ENCODE measurements at places on chromosomes 2 and 18.

DNA sequence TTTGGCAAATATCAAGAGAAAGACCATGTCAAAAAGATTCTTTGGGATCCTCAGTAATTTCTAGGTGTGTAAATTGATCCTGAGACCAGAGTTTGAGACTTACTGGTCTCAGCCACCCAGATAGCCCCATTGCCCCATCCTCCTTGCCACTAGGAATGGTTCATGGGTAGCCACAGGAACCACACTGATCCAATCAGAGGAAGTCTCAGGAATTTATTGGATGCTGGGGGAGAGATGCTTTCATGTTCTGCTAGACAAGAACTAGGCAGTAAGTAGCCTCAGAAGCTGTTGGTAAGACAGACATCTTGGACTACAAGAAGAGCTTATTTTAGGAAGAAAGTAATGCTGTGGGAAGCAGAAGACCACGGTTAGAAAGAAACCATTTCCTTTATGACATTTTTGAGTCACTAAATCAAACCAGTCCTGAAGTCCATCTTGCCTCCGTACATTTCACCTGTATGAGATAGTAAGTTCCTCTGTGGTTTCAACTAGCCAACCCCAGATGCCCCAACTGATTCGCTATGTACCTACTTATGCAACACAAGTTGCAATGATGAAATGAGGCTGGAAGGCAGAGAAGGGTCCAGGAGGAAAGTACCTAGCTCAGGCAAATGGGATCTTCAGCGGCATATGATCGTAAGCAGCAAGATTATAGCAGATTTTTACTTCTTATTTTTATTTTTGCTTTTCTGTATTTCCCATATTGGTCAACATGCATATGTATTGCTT is 3.6 kb upstream of the ST3GAL5 start:
- no peak for DNase-seq

DNA sequence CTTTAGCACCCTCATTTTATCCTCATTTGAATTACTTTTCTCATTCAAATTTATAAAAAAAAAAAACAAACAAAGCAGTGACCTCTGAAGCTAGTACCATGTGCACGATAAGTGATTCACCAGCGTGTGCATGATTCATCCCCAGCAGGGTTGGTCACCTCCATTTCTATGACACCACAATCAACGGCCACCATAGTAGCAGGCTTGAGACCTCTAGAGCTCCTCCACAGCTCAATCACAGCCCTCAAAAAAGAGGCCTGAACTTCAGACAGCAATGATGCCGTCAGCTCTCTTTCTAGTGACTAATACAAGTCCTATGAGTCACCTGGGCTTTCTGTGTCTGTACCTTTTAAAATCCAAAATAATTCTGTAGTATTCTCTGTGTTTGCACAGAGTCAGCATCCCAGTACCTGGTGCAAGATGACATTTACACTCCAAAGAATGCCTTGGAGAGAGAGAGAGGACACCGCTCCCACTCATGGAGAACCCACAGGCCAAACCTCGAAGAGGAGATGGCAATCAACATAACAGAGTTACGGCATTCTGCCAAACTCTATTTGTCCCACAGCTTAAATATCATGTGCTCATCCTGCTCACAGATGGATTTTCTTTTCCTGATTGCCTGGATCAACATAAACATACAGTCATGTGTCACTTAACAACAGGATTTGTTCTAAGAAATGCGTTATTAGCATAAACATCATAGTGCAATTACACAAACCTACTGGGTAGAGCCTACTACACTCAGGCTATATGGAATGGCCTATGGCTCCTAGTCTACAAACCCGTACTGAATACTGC is 58.7 kb downstream of the L3MBTL4 start:
- DNase-seq: peak; percentile 4

- DNase-seq: no peak
Measured at GRCh38 chr2:195838002-195838401, 181.0 kb downstream of the SLC39A10 start.

DNA sequence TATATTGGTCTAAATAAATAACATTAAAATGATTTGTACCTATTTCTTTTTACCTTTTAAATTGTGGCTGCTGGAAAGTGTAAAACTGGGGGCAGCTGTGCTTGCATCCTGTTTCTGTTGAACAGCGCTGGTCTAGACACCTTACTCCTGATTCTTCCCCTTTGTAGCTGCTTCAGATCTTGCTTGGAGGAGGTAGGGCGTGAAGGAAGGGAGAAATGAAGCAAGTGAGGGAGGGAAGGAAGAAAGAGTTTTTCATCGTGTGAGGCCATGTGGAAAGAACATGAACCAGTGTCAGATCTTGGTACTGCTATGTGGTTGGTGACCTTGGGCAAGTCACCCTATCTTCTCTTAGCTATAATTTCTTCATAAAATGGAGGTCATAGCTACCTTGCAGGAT is 89.0 kb upstream of the SEC11C start:
- DNase-seq: no peak

DNA sequence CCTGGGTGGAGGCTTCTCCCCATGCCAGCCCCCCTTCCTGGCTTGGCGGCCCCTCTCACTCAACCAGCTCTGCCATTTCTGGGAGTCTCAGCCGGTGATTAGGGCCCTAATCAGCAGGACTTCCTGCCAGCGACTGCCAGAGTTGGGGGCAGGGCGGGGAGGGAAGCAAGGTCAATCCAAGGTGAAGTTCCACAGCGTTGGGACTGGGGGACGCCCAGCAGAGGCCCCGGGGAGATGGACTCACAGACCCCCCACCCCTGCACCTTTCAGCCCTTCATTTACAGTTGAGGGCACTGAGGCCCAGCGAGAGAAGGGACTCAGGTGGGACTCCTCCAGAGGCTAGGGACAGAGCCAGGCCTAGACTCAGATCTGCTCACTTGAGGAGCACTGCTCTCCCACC is 65.3 kb downstream of the TNS1 start:
- no peak for DNase-seq

DNA sequence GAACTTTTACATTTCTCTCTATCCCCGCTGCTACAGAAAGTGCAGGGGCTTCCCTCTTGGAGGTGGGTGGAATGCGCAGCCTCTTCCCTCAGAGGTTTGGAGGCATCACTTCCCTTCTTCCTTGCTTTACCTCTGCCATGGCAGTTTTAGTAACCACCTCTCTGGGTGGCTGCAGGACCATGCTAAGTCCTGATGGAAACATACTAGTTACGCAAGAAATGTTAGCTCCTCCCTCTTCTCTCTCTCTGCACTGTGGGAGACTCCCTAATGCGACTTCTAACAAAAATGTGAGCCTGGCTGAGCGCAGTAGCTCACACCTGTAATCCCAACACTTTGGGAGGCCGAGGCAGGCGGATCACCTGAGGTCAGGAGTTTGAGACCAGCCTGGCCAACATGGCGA is 116.8 kb upstream of the RAB6C start:
- DNase-seq: no peak

DNA sequence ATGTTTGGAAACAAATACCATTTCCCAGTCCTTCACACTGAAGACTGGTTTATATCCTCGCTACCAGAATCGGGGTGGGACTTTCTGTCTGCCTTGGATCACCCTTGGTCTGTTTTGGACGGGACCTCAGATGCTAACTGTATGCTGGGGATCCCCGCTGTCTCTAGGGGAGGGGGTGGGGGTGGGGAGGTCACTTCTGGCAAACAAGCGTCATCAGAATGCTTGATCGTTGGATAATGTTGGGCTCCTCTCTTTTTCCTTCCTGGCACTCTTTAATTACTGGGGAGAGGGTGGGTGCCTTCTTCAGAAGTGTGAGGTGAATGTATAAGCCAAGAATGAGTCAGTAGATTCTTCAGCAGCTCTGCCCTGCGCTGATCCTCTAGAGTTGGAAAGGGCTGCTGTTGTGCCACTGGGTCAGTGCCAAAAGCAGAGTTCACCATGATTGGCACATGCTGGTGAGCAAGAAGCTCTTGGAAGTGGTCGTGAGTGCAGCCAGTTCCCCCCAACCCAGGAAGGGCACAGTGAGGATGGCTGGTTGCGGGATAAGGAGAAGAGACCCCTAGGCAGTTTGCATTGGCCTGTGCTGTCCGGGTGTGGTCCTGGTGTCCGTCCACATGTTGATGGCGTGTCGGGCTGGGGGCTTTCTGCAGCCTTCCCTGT is 32.2 kb downstream of the DGKD start:
- DNase-seq: peak; percentile 54

DNA sequence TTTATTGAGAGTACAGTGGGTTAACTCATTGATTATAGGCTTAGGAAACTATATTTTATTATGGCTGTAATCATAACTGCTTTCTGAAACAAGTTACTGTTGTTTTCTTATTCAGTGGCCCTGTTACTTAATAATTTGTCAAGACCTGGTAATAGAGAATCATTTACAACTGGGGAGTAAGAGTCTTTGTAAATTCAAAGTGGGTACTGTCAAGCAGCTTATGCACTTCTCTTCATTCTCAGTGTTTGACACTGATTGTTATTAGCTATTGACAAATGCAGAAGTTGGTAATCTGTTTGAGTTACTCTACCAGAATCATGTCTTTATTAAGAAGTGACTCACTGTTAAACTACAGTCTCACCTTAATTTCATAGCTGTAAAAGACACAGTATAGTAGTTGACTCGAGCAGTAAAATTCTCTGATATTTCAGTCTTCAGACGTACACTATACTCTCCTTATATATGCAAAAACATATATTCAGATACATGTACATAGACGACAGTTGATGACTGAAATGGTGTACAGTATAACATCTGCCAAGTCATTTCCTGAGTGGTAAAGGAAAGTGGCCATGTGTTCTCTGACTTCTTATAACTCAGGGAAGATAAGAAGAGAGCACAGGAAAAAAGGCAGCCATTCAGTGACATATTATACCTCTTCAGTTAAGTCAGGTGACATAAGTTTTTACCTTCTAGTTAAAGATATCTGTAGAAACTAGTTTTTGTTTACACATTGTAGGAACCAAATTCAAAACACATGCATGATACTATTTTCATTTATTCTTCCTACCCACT is 36.0 kb upstream of the TTC27 start:
- peak; percentile 96 for DNase-seq

DNA sequence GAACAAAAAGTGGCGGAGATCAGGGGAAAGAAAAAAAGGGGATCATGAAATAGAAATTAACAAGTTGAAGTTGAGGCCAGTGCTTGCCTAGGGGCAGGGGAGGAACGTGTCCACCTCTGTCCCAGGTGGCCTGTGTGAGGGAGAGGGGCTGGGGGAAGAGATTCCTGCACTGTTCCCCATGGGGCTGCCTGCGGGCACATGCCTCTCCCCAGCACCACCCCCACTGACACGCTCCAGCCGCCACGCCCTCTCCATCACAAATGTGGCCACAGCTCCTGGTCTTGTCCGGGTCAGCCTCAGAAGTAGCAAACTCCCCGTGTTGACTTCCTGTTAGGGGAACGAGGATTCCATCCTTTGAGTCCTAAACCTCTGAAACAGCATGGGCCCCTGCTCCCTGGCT is 161.2 kb downstream of the GLI2 start:
- no peak for DNase-seq

- no peak for DNase-seq
Measured at GRCh38 chr2:74746480-74746879, 87.4 kb upstream of the HK2 start.

DNA sequence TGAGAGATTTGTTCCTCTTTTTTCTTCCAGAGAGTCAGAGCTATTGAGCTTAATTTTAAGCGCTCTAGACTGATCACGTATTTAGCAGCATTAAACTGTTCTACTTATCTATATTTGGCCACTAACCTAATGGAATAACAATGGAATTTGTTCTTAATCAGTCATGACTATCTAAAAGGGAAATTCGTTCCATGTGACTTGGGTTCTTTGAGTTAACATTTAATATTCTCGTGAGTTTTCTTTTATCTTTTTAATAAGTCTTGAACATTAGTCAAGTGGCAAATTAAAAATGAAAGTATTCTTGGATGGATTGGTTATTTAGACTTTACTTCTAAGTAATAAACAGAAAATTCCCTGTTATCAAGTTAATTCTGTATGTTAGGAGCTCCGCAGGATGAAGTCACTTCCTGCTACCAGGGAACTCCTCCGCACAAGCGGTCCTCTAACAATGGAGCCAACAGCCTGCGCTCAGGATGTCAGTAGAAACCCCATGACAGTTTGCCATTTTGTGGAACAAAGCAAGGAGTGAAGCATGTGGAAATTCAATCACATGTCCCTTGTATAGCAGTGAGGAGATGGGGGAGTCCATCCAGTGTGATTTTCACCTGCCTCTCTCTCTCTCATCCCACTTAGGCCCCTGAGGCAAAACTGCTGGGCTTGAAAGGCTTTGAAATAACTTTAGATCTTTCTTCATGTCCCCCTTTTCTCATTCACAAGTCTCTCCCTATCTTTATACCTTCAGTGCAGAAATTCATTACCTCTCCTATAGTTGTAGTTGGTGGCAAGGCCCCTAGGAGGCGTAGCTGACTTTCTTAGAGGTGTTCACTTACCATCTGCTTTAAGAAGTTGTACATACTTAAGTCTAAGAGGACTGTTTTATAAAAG is 138.1 kb downstream of the WDR7 start:
- DNase-seq: peak; percentile 35

DNA sequence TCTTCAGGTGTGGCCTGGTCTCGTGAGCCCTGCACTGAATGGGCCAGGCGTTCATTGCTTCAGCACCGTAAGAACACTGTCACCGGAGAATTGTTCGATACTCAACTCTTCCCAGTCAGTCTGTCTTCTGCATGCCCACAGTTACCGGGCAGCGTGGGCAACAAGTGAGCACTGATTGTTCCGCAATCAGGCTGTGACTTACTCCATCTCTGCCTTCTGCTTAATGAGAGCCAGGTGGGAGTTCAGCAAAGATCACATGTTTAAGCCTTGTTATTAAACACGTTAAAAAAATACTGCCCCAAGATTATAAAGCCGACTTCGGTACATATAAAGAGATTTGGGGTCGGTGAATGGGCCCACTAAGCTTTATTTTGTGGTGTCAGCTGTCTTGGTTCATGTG is 3.7 kb downstream of the STEAP3 start:
- no peak for DNase-seq

DNA sequence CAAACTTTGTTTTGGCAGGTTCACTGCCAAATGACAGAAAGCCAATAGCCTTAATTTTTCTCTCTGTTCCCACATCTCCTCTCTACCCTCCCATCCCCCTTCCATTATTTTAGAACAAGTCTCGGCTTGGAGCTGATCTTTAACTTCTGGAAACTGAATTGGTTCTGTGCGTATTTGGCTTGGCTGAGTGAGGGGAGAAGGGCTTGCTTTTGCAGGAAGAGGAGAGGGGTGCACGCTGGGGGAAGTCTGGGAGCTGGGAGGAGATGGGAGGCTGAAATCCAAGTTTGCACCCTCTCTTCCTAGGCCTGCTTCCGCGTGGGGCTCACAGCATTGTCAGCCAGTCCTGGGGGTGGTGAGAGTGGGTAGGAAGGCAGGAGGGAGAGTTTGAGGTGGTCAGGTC is 176.1 kb upstream of the SPRED2 start:
- no peak for DNase-seq

DNA sequence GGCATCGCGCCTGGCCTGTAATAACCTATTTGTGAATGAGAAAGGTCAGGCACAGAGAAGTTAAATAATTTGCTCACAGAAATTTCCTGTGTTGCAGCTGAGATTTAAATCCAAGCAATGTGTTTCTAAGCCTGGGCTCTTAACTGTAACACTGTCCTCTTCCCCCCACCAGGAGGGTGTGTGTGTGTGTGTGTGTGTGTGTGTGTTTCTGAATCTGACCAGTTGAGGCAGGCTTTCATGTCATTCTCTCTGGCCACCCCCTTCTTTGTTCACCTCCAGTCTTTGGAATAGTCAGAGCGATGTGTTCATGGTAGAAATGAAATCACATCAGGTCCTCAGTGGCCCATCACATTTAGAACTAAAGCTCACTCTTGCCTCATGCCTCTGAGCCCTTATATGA is 81.2 kb downstream of the NEDD4L start:
- no peak for DNase-seq

- no peak for DNase-seq
Measured at GRCh38 chr18:56351911-56352500, 286.4 kb downstream of the TXNL1 start.

- no peak for DNase-seq
Measured at GRCh38 chr2:230614913-230615332, 97.7 kb upstream of the CAB39 start.

Measured in common myeloid progenitor, CD34-positive (primary cell).